ENCODE measurements at places on chromosomes 11 and 22.

DNA sequence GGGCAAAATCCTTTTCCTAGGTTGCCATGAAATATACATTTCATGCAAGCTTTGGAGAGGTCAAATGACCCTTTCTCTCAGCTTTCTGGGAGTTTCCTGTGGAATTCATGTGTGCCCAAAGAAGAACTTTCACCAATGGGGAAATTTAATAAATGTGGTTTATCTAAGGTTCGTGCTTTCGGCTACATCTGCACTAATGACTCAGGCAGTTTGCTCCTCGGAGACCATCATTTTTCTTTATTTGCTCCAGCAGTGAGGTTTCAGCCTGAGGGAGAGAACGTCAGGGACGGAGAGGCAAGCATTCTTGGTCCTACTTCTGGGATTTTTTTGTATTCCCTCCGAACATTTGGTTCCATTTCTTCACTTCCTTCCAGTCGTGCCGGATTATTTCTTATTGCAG, 85.2 kb downstream of the FLI1 start:
- H3K27me3 ChIP-seq: peaks cover 30% of the 10 kb centered on the region
- no peak for DNase-seq
- H3K27ac ChIP-seq: no peak overlapping the region
- no peak overlapping the region for H3K4me3 ChIP-seq
- no peaks in the 10 kb centered on the region for H3K36me3 ChIP-seq

DNA sequence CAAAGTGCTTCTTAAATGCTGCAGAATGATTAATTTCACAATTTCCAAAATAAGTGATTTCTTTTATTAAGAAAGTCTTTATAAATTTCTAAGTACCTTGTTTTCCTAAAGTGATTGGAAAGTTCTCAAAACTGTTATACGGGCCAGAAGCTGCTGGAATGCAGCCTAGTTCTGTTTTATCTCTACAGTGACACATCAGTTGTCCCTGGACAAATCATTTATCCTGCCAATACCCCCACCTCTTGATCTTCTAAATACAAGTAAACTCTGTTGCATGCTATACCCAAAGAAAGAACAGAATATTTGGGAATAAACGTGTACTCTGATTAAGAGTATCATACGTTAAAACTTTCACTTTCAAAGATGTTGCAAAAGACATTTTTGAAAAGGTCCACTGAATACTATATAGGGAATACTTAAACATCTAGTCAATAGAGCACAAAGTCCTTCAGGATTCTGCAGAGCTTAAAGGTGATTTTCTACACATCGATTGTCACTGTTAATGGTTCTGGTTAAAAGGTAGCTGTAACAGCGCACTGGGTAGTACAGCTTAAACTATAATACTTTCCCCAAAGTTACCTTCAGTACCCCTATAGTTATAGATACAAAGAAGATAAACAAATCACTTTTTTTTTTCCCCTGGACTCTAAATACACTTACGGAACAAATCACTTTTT, 92.1 kb upstream of the APOA1 start:
- H3K36me3 ChIP-seq: peaks cover 16% of the 10 kb centered on the region
- DNase-seq: no peak
- H3K4me3 ChIP-seq: no peak overlapping the region
- peaks cover 3% of the 10 kb centered on the region for H3K4me1 ChIP-seq
- no peaks in the 10 kb centered on the region for H3K27me3 ChIP-seq
- no peak overlapping the region for H3K27ac ChIP-seq

DNA sequence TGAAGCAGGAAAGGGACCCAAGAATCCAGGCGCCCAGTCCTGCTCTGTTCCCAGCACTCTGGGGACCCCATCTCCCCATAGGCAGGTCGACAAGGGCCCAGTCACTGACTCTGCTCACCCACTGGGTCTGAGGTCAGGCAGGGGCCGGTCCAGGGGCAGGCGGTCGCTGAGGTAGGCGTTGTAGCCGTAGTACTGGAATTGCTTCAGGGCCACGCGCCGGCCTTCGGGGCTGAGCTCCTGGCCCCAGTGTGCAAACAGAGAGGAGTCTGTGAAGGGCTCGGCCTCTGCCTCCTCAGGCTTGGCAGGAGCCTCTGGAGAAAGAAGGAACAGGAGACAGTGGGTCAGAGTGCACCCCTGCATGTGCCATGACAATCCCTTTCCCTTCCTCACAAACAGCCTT, 95.6 kb upstream of the CSNK2A3 start:
- no peak overlapping the region for H3K27ac ChIP-seq
- no peak overlapping the region for H3K4me3 ChIP-seq
- DNase-seq: no peak
- H3K27me3 ChIP-seq: no peaks in the 10 kb centered on the region

- peaks cover 42% of the 10 kb centered on the region for H3K4me1 ChIP-seq
- DNase-seq: no peak
- H3K4me3 ChIP-seq: no peak overlapping the region
Measured at GRCh38 chr11:76233196-76233921, 27.1 kb upstream of the WNT11 start.

DNA sequence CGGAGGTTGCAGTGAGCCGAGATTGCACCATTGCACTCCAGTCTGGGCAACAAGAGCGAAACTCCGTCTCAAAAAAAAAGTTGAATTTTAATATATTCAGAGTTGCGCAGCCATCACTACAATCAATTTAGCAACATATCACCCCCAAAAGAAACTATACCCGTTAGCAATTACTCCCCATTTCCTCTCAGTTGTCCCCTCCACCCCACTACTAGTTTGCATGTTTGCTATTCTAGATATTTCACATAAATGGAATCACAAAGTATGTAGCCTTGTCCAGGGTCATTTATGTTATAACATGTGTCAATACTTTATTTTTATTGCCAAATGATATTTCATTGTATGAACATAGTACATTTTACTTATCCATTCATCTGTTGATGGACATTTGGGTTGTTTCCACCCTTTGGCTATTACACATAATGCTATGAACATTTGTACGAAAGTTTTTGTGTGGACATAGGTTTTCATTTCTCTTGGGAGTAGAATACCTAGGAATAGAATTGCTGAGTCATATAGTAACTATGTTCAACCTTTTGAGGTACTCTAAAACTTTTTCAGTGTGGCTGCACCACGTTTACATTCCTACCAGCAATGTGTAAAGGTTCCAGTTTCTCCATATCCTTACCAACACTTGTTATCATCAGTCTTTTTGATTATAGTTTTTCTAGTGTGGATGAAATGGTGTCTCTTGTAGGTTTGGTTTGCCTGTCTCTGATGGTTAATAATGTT, 2.2 kb downstream of the ZNF143 start:
- no peaks in the 10 kb centered on the region for H3K27me3 ChIP-seq
- peaks cover 4% of the 10 kb centered on the region for H3K4me1 ChIP-seq
- no peaks in the 10 kb centered on the region for H3K36me3 ChIP-seq
- H3K4me3 ChIP-seq: no peak overlapping the region
- no peak overlapping the region for H3K27ac ChIP-seq

GRCh38 chr22:33129621-33130020, 71.4 kb upstream of the SYN3 start:
- DNase-seq: no peak
- no peaks in the 10 kb centered on the region for H3K36me3 ChIP-seq
- H3K27me3 ChIP-seq: peaks cover 6% of the 10 kb centered on the region
- H3K27ac ChIP-seq: no peak overlapping the region

- H3K4me1 ChIP-seq: no peaks in the 10 kb centered on the region
- H3K27me3 ChIP-seq: peaks cover 9% of the 10 kb centered on the region
- H3K36me3 ChIP-seq: no peaks in the 10 kb centered on the region
- H3K27ac ChIP-seq: no peak overlapping the region
Measured at GRCh38 chr11:70048279-70049024, 29.7 kb upstream of the ANO1 start.

DNA sequence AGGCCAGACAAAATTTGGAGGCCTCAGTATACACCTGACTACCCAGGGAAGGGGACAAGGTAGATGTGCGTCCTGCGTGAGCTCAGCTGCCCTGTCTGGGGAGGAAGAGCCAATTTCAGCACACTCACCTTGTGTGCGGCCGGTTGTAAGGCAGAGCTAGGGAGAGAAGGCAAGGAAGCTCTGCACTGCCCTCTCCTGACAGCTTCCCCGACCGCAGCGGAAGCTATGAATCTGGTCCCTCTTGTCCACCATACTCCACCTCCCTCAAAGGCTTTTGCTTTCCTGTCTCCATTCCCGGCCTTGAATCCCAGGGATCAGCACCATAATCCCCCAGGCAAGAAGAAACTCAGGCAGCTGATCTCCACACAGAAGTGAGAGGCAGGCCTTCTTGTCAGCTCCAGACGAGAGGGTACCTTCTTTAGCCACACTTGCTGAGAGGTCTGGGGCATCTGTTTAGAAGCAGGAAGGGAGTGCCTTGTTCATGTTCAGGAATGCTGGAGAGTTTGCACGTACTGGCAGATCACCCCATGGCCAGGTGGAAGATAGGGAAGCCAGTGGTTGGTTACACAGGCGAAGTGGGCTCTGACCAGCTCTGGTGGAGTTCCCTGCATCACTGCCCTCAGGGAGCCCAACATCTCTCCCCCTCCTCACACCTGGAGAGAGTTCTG, 62.5 kb downstream of the FEZ1 start:
- peak; percentile 48 for DNase-seq
- no peaks in the 10 kb centered on the region for H3K4me1 ChIP-seq
- H3K36me3 ChIP-seq: no peaks in the 10 kb centered on the region
- peaks cover under 1% of the 10 kb centered on the region for H3K27me3 ChIP-seq

- H3K27ac ChIP-seq: no peak overlapping the region
- H3K4me1 ChIP-seq: no peaks in the 10 kb centered on the region
- no peaks in the 10 kb centered on the region for H3K27me3 ChIP-seq
- no peak for DNase-seq
- H3K4me3 ChIP-seq: no peak overlapping the region
Measured at GRCh38 chr11:92246630-92247029, 22.0 kb downstream of the FAT3 start.

DNA sequence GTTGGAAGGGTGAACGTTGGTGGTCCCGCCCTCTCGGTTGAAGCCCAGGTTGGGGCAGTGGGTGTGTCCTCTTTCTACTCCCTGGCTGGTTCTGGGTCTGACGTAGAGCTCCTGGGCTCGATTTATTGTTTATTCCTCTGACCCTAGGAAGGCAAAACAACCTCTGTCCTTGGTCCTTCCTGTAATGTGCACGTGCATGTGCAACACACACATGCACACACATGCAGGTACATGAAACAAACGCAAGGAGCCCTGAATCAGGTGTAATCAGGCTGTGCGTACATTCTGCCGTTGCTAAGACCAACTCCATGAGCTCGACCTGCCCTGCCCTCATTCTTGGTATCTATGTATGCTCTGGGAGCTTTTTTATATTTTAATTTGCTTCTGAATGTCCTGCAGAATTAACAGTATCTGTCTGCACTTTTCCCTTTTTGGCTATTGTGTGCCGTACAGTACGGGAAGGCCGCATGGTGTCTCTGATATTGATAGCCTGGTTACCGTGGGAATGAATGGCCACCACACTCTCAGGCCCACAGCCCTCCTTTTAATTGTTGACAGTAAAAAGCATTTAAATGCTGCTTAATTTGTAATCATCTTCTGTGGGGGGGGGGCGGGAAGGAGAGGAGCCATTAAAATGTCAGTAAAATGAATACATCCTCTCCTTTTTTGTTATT, 66.0 kb upstream of the NNMT start:
- H3K4me3 ChIP-seq: no peak overlapping the region
- DNase-seq: no peak
- no peak overlapping the region for H3K27ac ChIP-seq
- peaks cover 3% of the 10 kb centered on the region for H3K27me3 ChIP-seq
- H3K36me3 ChIP-seq: no peaks in the 10 kb centered on the region

GRCh38 chr11:12177739-12178338, 67.4 kb downstream of the MICAL2 start:
- no peak overlapping the region for H3K4me3 ChIP-seq
- no peaks in the 10 kb centered on the region for H3K36me3 ChIP-seq
- peaks cover 13% of the 10 kb centered on the region for H3K4me1 ChIP-seq
- peak overlapping the region; percentile 34 for H3K27ac ChIP-seq
- no peak for DNase-seq

DNA sequence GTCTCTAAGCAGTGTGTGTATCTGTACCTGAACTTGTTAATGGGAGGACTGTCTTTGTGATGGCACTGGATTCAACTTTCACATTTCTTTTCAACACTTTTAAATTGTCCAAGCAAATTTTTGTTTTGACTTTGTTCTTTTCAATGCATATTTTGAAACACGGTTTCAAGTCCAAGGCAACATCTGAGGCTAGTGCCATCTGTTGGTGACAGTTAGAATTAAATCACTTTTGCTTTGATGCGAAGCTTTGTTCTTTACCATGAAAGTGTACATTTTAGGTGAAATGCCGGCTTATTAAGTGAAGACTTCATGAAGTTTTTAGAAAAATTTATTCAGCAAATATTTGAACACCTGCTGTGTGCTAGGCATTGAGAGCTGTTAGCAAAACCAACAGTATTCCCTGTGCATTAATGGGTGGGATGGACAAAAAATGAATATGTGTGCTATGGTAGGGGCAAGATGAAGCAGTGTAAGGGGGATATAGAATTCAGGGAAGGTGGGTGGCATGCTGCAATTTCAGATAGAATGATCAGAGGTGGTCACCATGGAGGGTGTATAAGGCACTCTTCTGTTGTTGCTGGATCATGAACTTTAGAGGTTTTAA, 70.2 kb downstream of the DDX10 start:
- no peak overlapping the region for H3K4me3 ChIP-seq
- no peak for DNase-seq
- H3K27me3 ChIP-seq: no peaks in the 10 kb centered on the region
- no peaks in the 10 kb centered on the region for H3K4me1 ChIP-seq
- peaks cover 3% of the 10 kb centered on the region for H3K36me3 ChIP-seq

All from large intestine (tissue), 12 donors.